ENCODE measurements at places on chromosomes 2 and 18. TPM values are rescaled to one million over a fixed set of nuclear protein-coding genes. Genes with fewer than 3 reads are reported as not detected.

GRCh38 chr2:237205561-237205971, 119.9 kb downstream of the COPS8 start:
- no peak for DNase-seq

Gene DSG2
- total RNA-seq, result 35.4 TPM

GRCh38 chr2:236180831-236181453, 12.8 kb upstream of the GBX2 start:
- peak; percentile 78 for DNase-seq

DNA sequence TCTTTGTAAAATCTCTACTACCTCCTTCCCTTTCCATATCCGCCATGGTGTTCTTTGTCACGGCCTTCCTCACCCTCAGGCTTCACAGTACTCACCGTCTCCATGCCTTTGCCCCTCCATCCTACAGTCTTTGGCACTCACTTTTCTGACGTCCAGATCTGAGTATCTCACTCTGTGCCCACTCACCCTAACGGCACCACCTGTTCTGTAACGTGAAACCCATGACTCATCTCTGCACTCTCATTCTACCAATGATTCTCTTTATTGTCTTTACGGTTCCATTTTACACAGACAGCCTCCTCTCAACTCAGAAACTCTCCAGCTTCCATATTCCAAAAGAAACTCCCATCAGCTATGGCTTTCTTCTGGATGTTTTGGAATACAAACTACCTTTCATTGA, 56.7 kb downstream of the NETO1 start:
- DNase-seq, result no peak

DNA sequence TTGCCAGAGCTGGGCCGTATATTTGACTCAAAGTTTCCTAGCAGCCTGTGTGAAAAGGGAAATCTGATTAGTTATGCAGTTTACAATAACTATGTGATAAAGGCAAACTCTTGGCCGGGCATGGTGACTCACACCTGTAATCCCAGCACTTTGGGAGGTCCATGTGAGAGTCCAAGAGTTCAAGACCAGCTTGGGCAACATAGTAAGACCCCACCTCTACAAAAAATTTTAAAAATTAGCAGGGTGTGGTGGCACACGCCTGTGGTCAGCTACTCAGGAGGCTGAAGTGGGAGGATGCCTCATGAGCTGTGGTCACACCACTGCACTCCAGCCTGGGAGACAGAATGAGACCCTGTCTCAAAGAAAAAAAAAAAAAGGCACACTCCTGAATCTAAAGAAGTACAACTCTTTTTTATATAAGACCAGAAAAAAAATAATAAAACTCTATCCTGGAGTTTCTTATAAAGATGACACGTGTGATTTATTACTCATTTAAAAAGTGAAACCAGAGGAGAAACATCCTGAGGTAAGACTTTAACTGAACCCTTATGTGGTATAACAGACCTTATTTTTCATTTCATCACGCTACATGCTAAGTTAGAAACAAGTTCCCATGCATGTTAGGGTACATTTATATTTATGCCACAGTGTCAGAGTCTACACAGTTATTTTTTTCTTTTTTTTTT, 32.6 kb upstream of the KCMF1 start:
- DNase-seq, result no peak

GRCh38 chr2:37219046-37219445, 12.3 kb downstream of the CEBPZ start:
- DNase-seq, result no peak

Gene ZSWIM2
- total RNA-seq, result not detected

Gene ERICH2
- total RNA-seq, result not detected

DNA sequence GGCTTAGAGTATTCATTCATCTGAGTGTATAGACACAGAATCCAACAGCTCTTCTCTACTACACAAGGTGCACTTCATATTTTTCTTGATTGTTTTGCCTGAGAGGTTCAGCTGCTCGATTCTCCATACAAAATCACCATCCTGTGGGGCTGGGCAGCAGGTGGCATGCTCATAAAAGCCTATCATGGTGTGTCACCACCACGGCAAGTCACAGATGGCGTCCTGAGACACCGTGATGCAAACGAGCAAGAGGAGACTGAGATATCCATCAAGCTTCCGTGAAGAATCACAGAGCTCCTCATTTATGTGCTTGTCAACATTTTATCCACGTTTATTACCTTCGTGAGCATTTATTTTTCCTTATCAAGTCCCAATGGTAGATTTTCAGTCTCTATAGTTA, 22.4 kb upstream of the NRP2 start:
- no peak for DNase-seq

- no peak for DNase-seq
These were observed 39.8 kb upstream of the ASAP2 start for GRCh38 chr2:9166579-9167377.

DNA sequence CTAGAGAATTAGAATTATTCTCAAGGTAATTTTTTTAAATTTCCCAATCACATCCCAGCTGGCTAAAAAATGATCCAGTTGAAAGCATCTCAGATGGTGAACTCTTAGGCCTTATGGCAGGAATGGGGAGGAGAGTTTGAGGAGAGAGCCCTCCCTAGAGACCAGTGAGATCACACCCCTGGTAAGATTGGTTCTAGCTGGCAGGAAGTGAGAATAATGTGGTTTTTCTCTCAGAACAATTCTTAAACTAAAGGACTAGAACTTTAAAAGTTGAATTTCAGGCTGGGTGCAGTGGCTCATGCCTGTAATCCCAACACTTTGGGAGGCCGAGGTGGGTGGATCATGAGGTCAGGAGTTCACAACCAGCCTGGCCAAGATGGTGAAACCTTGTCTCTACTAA, 120.2 kb downstream of the MYO3B start:
- DNase-seq, result no peak

DNA sequence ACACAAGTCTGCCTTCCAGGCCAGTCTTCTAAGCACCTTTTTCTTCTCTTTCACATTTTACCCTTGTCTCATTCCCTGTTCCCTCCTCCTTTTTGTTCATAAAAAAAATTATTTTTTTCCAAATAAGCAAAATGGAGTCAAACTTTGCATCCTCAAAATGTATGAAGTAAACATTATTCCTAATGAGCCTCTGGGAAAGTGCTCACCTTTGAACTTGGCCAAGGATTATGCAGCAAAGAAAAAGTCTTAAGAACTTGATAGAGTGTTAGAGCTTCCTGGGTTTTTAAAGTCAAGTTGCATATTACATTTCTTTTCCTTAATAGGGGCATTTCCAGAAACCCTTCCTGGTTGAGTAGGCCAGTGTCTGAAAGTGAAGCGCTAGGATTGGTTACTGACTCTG, 31.6 kb downstream of the EPAS1 start:
- no peak for DNase-seq

- DNase-seq, result peak; percentile 11
These were observed 94.6 kb downstream of the PTGR3 start for GRCh38 chr18:75114231-75114764.

- no peak for DNase-seq
These were observed 244.1 kb downstream of the ACKR3 start for GRCh38 chr2:236813766-236814165.

All from suprapubic skin (tissue), 4 donors.